Tibial artery (tissue), 4 donors: ENCODE measurements at places on chromosomes 6 and 20.

GRCh38 chr6:30722280-30723112 is 2.3 kb downstream of the TUBB start:
- peak; percentile 89 for DNase-seq

- DNase-seq, result no peak
Measured at GRCh38 chr20:52031563-52032303, 159.8 kb downstream of the ZFP64 start.

GRCh38 chr6:159577564-159577963 is 115.5 kb downstream of the SOD2 start:
- no peak for DNase-seq

- DNase-seq, result no peak
Measured at GRCh38 chr6:157093536-157093935, 229.8 kb downstream of the TMEM242 start.

- no peak for DNase-seq
Measured at GRCh38 chr6:28489366-28490204, 26.0 kb downstream of the GPX6 start.

DNA sequence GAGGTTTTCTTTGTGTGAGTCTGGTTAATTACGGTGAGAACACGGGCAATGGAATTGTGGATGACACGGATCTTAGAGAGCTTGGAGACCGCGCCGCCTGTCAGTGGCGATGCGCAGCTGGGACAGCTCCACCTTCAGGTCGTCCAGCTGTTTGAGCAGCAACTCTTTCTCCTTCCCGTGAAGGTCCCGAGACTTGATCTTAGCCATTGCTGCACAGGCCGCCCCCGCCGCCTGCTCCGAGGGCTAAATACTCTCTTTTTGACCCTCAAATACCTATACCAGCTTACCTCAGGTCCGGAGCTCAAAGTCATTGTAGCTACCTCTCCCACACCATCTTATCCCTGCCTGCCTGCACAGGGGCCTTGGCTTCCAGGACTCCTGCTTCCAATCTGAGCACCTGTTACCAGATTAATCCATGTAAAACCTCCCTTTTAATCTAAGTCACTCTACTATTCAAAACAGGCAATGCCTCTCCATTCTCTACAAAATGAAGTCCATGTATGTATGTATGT is 100.2 kb downstream of the PREP start:
- DNase-seq, result no peak

DNA sequence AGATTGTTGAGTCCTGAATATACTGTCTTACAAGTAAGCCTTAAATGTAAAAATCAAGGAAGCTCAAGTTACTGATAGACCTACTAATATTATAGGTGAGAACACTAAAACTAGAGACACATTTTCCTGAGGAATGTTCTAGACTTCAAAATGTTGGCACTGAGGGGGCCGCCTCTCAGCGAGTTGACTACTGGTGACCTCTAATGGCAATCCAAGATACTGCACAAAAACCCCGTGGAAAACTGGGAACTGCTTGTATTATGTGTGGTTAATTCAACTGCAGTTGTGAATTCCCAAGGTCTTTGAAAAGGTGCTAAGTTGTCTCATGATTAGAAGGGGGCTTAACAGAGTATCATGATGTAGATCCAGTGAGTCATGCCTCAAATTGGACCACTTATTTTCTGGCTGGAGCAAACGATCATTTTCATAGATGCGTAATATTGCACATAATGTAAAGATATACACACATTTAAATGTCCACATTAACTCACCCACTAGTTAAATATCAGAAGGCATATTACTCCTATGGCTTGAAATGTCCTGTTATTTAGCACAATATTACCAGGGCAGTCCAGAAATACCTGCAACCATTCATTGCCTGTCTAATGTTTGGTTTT is 336.2 kb downstream of the FOXA2 start:
- no peak for DNase-seq

- no peak for DNase-seq
Measured at GRCh38 chr6:593907-594212, 63.0 kb downstream of the HUS1B start.

DNA sequence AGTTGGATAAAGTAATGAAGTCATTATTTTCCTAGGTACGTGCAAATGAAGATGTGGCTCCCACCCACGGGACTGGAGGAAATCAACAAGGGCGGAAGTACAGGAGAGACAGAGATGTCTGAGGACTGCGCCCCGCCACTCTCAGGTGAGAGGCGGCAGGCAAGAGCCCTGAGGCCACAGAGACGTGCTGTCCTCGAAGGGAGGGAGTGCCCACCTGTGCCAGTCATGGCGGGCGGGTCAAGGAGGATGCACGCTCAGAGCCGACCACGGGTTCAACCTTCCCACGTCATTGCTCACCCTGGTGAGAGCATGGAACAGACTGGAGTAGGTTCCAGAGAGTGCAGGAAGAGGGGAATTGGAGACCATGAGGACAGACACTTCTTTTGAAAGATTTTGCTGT is 12.7 kb downstream of the CST8 start:
- DNase-seq, result no peak

DNA sequence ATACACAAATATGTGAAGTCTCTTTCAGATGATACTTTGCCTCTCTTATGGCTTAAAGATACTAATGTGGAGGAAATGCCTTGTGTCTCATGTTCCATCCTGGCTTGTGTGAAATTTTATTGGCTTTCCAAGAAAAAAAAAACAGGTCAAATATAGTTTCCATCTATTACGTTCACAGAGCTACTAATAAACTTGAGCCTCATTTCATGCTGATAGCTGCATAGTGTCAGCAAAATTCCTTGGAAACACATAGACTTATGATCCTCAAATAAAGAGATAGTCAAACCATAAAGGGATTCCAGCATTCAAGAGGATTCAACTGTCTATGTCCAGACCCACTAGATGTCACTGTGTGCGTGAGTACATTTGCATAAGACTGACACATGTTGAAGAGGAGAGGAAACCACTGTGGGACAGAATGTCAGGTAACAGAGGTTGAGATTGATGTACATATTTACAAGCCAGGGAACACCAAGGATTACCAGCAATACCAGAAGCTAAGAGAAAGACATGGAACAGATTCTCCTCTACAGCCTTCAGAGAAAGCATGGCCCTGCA is 266.6 kb downstream of the COL12A1 start:
- DNase-seq, result no peak

GRCh38 chr6:40472353-40472752 is 114.8 kb downstream of the LRFN2 start:
- DNase-seq, result no peak

DNA sequence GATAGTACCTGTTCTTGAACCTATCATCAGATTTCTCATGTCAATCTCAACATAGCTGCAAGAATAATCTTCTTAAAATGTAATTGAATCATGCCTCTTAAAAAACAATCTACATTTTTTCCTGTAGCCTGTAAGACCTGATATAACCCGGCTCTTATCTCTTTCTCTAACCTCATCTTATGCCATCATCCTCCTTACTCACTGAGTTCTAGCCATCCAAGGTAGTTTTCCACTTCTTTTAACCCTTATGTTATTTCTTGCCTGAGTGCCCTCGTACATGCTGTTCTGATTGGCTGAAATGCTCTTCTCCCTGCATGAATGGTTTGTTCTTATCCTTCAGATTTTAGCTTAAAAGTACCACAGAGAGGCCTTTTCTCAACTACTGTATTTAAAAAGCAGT is 16.4 kb downstream of the SLC17A5 start:
- no peak for DNase-seq

GRCh38 chr6:113625850-113626249 is 231.3 kb upstream of the MARCKS start:
- no peak for DNase-seq

- no peak for DNase-seq
Measured at GRCh38 chr6:30903236-30903635, 4.8 kb upstream of the GTF2H4 start.

DNA sequence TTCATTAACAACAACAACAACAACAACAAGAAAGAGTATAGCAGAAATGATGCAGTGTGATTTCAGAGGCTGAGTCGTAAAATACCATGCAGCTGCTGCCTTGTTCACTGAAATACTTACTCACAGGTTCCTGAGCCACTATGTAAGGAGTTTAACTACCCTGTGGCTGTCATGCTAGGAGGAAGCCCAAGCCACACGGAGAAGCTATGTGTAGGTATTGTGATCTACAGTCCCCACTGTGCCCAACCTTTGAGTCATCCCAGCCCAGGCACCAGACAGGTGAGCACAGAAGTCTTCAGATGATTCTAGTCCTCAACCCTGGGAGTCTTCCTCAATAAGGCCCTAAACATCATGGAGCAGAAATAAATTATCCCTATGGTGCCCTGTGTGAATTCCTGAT is 14.6 kb upstream of the RALY start:
- DNase-seq, result no peak

- no peak for DNase-seq
Measured at GRCh38 chr6:102026649-102027048, 633.1 kb downstream of the GRIK2 start.

DNA sequence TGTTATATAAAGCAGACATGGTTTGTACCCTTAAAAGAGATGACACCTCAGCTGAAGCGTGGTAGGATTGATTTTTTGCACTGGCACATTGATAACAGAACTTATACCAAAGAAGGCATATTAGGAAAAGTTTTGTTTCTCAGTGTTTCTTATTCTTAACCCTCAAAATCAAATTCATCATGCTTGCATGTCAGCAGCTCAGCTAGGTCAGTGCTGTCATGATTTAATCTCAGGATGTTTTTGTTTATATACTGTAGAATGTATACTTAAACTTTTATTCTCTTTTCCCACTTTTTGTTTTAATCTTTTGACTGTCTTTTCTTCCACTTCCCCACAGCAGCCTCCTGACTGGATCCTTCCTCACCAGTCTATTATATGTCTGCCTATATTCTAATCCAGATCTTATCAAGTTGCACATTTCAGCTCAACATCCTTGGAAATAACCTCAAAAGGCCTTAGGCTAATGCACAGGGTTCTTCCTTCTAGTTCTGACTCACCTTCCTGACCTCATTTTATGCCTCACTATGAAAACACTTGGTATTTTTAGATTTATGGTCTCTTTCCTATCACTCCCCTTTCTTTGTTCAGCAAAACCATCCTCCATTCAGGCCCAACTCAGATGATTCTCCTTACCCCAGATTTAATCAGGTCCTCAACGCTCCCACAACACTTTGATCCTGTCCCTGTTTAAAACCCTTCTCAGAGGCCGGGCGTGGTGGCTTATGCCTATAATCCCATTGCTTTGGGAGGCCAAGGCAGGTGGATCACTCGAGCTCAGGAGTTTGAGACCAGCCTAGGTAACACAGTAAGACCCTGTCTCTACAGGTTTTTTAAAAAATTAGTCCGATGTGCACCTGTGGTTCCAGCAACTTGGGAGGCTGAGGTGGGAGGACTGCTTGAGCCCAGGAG is 7.2 kb downstream of the HEBP2 start:
- DNase-seq, result no peak

- DNase-seq, result peak; percentile 88
Measured at GRCh38 chr6:26205161-26205624, 118.0 kb downstream of the HFE start.

GRCh38 chr6:36643977-36644376 is 34.5 kb upstream of the CDKN1A start:
- DNase-seq, result no peak

- DNase-seq, result peak; percentile 33
Measured at GRCh38 chr6:35360349-35361138, 18.2 kb downstream of the PPARD start.

- no peak for DNase-seq
Measured at GRCh38 chr6:69820438-69820837, 23.6 kb upstream of the LMBRD1 start.

- no peak for DNase-seq
Measured at GRCh38 chr6:119523556-119523955, 174.0 kb upstream of the MAN1A1 start.
